Neuronal stem cell (in vitro differentiated cells): ENCODE measurements at places on chromosomes 5 and 9.

- DNase-seq = no peak
Measured at GRCh38 chr9:72322678-72323077, 42.3 kb downstream of the ZFAND5 start.

DNA sequence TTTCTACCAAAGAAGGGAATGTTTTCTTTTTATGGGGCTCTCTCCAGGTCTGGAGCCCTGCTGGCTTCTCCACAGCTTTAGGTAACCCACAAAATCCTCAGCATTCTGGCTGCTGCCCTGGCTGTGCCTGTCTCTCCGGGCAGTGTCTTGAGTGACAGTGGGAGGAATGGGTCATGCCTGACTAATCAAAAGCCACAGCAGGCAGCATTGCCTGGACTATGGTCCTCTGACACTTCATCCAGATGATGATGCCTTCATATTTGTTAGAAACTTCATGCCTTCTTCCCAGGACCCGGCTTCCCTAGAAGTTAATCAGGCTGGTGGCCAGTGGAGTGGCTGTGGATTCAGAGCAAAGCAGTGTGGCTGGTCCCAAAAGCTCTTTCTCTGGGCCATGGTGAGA, 32.2 kb upstream of the TGFBI start:
- no peak for DNase-seq

DNA sequence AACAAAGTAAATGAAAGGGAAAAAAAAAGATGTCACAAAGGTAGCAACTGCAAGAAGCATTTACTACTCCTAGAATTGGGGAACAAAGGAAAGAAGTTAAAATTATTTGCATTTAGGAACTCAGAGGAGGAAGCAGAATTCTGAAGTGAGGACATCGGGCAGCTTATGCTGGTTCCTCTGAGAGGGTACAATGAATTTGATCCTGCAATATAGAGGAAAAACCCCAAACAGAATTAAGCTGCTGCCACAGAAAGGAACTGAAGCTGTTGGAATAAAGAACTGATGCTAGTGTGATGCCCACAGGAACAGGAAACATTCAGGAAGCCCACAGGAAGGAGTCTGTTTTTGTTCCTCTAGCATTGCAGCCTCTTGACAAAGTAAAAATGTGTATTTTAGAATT, 22.3 kb upstream of the TBCA start:
- DNase-seq = no peak

- DNase-seq = no peak
Measured at GRCh38 chr5:13552361-13552760, 392.1 kb downstream of the DNAH5 start.

DNA sequence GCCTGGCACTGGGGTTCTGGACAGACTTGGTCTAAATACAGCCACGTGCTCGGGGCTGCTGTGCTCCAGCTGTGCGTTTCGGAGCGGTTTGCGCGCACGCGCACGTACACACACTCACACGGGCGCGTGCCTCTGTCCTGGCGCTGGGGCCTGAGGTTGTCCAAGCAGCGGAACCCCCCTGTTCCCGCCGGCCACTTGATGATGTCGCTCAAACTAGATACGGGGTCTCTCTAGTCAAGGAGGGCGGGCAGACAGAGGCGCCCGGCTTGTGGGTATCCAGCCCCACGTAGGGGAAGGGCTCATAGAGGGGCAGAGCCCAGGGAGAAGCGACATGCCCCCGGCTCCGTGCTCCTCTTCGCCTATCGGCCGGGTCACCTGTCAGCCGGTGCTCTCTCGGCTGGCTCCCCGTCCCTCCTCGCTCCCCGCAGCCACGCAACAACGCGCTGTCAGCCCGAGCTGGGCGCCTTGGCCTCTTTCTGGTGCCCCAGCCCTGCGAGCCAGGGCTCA, 8.9 kb downstream of the NR2F1-AS1 start:
- no peak for DNase-seq

- DNase-seq = no peak
Measured at GRCh38 chr9:22286661-22287060, 160.0 kb upstream of the DMRTA1 start.

DNA sequence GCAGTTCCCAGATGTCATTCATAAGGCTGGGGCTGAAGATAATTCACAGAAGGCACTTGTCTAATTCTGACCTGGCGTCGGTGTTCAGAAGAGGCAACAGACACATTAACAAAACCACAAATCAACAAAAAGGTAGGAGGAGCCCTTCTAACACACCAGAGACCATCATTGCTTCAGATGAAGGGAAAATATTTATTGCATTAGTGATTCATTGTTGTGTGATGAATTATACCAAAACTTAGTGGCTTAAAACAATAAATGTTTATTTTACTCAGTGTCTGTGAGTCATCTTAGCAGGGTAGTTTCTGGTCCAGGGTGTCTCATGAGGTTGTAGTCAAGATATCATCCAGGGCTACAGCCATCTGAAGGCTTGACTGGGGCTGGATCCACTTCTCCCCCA, 91.3 kb upstream of the KIF2A start:
- no peak for DNase-seq

DNA sequence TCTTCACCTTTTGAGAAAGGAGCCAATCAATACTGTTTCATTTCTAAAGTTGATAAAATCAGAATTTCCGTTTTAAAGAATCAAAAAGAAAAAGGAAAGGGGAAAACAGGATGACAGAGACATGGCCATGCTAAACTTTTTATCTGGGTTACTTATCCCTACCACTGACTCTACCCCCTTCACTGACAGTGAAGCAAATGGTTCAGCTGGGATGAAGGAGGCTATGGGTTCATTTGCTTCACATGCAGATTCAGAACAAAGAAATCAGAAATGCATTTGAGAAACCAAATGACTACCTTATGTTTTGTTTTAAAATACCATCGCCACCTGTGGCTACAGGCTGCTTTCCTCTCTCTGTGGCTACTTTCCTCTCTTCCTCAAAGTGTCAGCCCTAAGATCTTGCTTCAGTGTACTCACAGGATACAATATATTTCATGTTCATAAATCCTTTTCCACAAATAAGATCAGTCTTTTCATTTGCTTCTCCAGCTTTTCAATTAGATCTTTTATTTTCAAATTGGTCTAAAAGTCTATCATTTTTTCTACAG, 53.3 kb downstream of the LPAR1 start:
- DNase-seq = no peak

GRCh38 chr5:128636361-128636760, 98.3 kb upstream of the FBN2 start:
- DNase-seq = no peak
